ENCODE measurements at places on chromosomes 2 and 18. TPM values are rescaled to one million over a fixed set of nuclear protein-coding genes. Genes with fewer than 3 reads are reported as not detected.

The TXNDC2 gene
- total RNA-seq, result 0.37 TPM

The ESCO1 gene
- total RNA-seq, result 19.7 TPM

The PTPRN gene
- total RNA-seq, result not detected

The SS18 gene
- total RNA-seq, result 47.3 TPM

The TFCP2L1 gene
- total RNA-seq, result 5.2 TPM

The UGT1A10 gene
- not detected for total RNA-seq

The PDE11A gene
- 0.22 TPM for total RNA-seq

The RGPD3 gene
- total RNA-seq, result 1.2 TPM

The IRS1 gene
- total RNA-seq, result 6.2 TPM

The ATP6V1B1 gene
- total RNA-seq, result not detected

The CENPA gene
- total RNA-seq, result 1.2 TPM

The ZBTB14 gene
- 23.6 TPM for total RNA-seq

The CNDP1 gene
- total RNA-seq, result 0.36 TPM

Data from spleen (tissue), 13 donors.